OCI-LY7 (cell line): ENCODE measurements at places on chromosomes 11 and 22.
A peak's percentile ranks its signal among the peaks of the same experiment; 100 is the strongest.

DNA sequence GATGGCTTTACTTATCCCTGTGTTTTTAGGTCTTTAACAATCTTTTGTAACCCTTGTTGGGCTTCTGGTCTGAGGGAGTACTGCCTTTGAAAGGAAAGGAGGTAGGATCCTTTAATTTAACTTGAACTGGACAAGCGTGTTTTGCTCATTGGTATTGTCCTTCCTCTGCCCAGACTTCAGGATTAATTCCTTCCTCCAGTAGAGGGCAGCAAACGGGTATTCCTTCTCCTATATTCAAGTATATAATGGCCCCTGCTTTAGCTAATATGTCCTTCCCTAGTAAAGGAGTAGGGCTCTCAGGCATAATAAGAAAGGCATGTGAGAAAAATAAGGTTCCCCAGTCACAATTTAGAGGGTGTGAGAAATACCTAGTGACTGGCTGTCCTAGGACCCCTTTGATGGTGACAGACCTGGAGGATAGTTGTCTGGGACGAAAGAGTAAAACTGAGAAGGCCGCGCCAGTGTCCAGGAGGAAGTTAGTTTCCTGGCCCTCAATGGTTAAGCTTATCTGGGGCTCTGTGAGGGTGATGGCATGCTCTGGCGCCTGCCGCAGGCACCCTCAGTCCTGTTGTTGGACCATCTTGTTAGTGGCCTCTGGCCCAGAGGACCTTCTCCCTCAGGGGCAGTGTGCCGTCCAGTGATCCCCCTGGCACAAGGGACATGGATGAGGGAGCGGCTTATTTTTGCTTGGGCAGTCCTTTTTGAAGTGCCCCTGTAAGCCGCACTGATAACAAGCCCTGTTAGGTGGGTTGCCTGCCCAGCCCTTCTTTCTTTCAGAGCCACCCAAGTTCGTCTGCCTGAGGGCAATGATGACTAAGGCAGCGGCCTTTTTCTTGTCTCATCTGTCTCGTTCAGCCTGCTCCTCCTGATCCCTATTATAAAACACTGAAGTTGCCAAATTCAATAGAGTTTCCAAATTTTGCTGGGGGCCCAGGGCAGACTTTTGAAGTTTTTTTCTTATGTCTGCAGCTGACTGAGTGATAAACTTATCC is 51.8 kb downstream of the C11orf71 start:
- DNase-seq: peak; percentile 49

GRCh38 chr11:33926671-33927552 is 35.0 kb upstream of the LMO2 start:
- no peak for DNase-seq

GRCh38 chr22:45478108-45478771 is 24.4 kb upstream of the FBLN1 start:
- no peak for DNase-seq

DNA sequence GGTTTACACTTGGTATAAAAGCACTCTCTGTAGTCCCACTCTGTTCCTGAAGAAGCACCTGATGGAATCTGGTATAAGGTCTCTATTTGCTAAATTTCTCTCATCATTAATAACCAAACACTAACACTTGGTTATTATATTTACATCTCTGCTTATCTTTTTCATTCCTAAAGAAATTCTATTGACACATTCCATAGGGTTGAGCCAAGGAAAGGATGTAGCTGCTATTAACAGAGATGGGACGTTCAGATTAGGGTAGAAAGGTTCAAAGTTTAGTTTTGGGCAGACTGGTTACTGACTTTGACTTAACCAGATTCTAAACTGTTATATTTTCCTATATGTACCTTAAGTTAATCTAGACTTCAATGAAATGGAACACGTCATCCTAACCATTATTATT is 91.5 kb downstream of the RSF1 start:
- no peak for DNase-seq
